ENCODE measurements at places on chromosomes 6 and 20. TPM values are rescaled to one million over a fixed set of nuclear protein-coding genes. Genes with fewer than 3 reads are reported as not detected.

RSPO4 gene
- total RNA-seq: 1.0 TPM

CDH22 gene
- total RNA-seq: 0.28 TPM

BPI gene
- total RNA-seq: not detected

CASP8AP2 gene
- total RNA-seq: 59.0 TPM

ASIP gene
- total RNA-seq: not detected

ZC2HC1B gene
- total RNA-seq: not detected

RIPOR3 gene
- 1.2 TPM for total RNA-seq

TP53TG5 gene
- not detected for total RNA-seq

IP6K3 gene
- total RNA-seq: 2.9 TPM

DNA sequence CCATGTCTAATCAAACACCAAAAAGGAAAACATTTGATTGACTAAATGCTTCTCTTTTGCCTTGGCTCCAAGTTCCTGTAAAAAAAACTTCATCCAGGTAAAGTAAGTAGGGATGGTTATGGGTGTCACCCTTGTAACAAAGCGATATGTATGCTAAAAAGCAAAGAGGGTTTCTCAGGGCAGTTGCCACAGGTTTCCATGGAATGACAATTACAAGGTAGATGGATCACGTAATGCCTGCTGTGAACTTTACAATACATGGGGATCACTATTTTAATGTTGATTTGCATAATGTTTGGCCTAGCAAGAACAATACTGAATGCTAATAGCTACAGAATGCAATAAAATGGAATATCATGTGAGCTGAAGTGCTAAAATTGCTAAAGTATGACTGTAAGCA, 2.9 kb upstream of the BMP2 start:
- no peak overlapping the region for H3K4me3 ChIP-seq
- H3K4me1 ChIP-seq: peaks cover 11% of the 10 kb centered on the region
- peaks cover 25% of the 10 kb centered on the region for H3K27me3 ChIP-seq
- no peak overlapping the region for H3K27ac ChIP-seq
- no peak for DNase-seq

DNA sequence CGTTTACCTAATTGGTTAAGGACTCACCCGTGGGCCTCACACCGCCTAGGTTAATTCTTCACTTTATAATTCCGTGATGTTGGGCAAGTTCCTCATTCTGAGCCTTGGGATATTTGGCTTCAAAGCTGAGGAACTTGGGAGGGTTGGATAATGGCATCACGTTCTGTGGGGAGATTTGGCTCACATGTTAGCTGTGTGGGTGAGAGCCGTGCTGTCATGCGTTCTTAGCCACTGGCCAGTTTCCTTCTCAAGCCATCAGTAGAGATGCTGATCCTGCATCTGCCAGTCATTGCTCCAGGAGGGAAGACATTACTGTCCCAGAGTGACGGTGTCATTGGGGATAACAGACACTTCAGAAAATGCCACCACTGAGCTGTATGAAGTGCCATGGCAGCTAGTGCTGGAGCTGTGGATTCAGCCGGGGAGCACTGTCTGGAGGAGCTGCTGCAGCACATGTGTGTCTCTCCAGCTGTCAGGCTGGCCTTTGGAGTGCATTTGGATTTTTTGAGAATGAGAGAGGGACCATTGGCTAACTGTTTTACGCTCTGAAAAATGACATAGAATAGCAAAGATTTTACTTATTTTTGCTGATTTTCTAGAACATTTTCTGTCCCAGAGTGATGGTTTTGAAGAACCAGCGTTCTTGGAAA, 16.5 kb downstream of the IGF2R start:
- H3K27me3 ChIP-seq: no peaks in the 10 kb centered on the region
- no peak overlapping the region for H3K27ac ChIP-seq
- no peak for DNase-seq
- H3K36me3 ChIP-seq: no peaks in the 10 kb centered on the region
- no peaks in the 10 kb centered on the region for H3K4me1 ChIP-seq

DNA sequence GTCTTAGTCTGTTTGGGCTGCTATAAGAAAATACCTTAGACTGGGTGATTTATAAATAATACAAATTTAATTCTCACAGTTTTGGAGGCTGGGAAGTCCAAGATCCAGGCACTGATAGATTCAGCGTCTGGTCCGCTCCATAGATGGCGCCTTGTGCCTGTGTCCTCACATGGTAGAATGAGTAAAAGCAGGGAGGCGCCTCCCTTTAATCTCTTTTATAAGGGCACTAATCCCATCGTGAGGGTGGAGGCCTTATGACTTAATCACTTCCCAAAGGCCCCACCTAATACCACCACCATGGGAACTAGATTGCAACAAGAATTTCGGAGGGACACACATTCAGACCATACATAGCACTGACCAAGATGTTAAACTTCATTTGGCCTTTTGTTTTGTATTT, 91.2 kb upstream of the TMEM181 start:
- peaks cover 28% of the 10 kb centered on the region for H3K4me1 ChIP-seq
- no peaks in the 10 kb centered on the region for H3K27me3 ChIP-seq
- H3K27ac ChIP-seq: no peak overlapping the region

GRCh38 chr20:13105039-13105438, 96.3 kb downstream of the SPTLC3 start:
- H3K4me1 ChIP-seq: peaks cover 11% of the 10 kb centered on the region
- H3K36me3 ChIP-seq: no peaks in the 10 kb centered on the region
- H3K27me3 ChIP-seq: no peaks in the 10 kb centered on the region
- DNase-seq: peak; percentile 26
- H3K4me3 ChIP-seq: no peak overlapping the region

- no peaks in the 10 kb centered on the region for H3K27me3 ChIP-seq
- no peaks in the 10 kb centered on the region for H3K36me3 ChIP-seq
- H3K27ac ChIP-seq: no peak overlapping the region
- DNase-seq: no peak
- H3K4me1 ChIP-seq: no peaks in the 10 kb centered on the region
Observed at GRCh38 chr20:17849901-17850683, 118.5 kb downstream of the SNX5 start.

- H3K27ac ChIP-seq: no peak overlapping the region
- no peak for DNase-seq
- no peaks in the 10 kb centered on the region for H3K4me1 ChIP-seq
- H3K27me3 ChIP-seq: peaks cover 25% of the 10 kb centered on the region
Observed at GRCh38 chr6:18392346-18392877, 5.3 kb downstream of the RNF144B start.

DNA sequence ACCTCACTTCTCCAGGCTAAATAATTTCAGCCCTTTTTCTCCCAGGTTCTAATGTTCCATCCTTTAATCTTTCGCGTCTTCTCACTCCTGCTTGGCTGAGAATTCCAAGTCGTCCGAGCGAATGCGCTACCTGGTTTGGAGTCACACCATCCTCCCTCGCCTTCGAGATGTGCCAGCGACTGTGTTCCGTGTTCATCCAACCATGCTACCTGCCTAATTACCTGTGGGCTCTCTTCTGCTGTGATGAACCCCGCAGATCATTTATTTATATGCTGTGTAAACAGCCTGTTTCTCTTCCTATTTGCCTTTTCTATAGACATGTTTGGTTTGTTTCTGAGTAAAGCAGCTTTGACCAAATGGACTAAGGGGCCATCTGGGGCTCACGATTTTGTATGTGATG, 83.5 kb upstream of the TMEM181 start:
- peaks cover 3% of the 10 kb centered on the region for H3K36me3 ChIP-seq
- peaks cover 14% of the 10 kb centered on the region for H3K4me1 ChIP-seq
- H3K4me3 ChIP-seq: no peak overlapping the region
- DNase-seq: no peak
- no peak overlapping the region for H3K27ac ChIP-seq
- no peaks in the 10 kb centered on the region for H3K27me3 ChIP-seq

- no peaks in the 10 kb centered on the region for H3K27me3 ChIP-seq
- H3K36me3 ChIP-seq: no peaks in the 10 kb centered on the region
- peak; percentile 65 for DNase-seq
- no peak overlapping the region for H3K27ac ChIP-seq
- peaks cover 51% of the 10 kb centered on the region for H3K4me1 ChIP-seq
Observed at GRCh38 chr6:38188677-38189335, 369.3 kb downstream of the ZFAND3 start.

GRCh38 chr6:320351-321157, 28.3 kb downstream of the DUSP22 start:
- DNase-seq: no peak
- no peaks in the 10 kb centered on the region for H3K27me3 ChIP-seq
- H3K4me1 ChIP-seq: no peaks in the 10 kb centered on the region
- H3K27ac ChIP-seq: no peak overlapping the region

- H3K27me3 ChIP-seq: no peaks in the 10 kb centered on the region
- no peak overlapping the region for H3K27ac ChIP-seq
- H3K36me3 ChIP-seq: no peaks in the 10 kb centered on the region
- DNase-seq: no peak
Observed at GRCh38 chr6:118889163-118889562, 4.8 kb upstream of the ASF1A start.

DNA sequence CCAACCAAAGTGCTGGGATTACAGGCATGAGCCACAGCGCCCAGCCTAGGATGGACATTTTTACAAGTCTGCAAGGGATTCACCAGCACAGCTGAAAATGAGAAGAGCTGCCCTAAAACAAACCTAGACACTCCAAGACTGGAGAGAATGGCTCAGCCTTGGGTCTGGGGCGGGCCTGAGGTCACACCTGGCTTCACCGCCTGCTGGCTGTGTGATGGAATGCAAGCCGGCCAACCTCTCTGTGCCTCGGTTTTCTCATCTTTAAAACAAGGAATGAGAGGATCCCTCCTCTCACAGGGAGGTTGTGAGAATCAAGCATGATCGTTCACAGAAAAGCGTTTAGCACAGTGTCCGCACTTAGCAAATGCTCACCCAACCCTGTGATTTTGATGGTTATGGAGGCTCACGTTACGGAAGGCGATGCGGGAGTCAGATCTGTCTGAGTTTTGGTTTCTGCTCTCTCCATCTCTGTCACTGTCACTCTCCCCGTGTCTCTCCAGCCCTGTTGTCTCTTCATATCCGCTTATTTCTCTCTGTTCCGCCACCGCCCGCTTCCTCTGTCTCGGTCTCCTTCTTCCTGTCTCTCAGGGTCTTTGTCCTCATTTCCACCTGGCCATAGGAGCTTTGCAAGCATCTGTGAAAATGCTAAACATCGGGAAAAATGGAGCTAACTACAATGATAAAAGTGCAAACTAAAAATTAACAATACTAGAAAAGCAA, 47.6 kb downstream of the CEBPB start:
- H3K4me1 ChIP-seq: no peaks in the 10 kb centered on the region
- H3K27me3 ChIP-seq: no peaks in the 10 kb centered on the region
- no peak overlapping the region for H3K27ac ChIP-seq
- H3K4me3 ChIP-seq: no peak overlapping the region

DNA sequence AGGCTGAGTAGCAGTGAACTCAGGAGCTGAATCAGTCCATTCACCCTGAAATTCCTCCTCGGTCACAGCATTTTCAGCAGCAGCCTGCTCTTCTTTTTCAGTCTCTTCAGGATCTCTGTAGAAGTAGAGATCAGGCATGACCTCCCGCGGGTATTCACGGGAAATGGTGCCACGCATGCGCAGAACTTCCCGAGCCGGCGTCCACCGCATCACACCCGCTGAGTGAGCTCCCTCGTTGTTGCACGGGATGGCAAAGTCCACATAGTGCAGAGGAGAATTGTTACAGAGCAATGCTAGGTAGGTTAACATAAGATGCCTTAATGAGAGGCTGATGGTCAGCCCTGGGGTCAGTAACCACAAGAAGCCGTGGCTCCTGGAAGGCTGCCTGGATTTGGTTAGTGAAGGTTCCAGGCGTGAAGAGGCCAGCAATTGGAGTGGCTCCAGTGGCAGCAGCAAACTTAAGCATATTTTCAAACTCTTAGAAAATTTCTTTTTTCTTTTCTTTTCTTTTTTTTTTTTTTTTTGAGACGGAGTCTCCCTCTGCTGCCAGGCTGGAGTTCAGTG, 113.5 kb upstream of the HDAC2 start:
- no peak overlapping the region for H3K27ac ChIP-seq
- H3K4me3 ChIP-seq: no peak overlapping the region
- peaks cover 3% of the 10 kb centered on the region for H3K4me1 ChIP-seq
- H3K27me3 ChIP-seq: no peaks in the 10 kb centered on the region
- H3K36me3 ChIP-seq: no peaks in the 10 kb centered on the region
- DNase-seq: no peak

DNA sequence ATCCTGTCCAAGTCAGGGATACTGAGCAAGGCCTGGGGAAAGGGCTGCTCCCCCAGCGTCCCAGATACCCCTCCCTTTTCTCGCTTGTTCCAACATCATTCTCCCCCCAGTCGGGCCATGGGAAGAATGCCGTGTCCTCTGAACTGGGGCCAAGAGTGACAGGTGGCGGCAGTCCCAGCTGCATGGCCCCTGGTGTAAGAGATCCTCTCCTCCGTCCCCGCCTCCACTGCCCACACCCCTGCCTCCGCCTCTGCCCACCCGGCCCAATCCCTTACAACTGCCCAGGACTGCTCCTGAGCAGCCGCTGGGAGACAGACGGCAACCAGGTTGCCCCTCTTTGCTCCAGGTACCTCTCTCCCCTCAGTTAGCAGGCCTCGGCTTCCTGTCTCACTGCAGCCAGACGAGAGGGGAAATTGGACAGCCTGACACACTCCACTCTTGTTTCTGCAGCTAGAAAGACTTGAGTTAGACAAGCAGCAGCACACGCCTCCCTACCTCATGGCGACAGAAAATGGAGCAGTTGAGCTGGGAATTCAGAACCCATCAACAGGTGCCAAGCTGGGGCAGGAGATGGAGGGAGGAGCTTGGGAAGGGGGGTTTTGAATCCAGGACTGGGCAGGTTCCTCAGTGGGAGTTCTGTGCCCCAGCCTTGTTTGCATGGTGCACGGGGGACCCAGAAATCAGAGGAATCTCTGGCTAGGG, at the start of gene MYLK2:
Gene MYLK2, plus strand, starts transcription at position 274 of the 702 bp plus-strand sequence. Its CDS starts 225 bp downstream, at position 499.
- H3K4me3 ChIP-seq: no peak within 1 kb of the TSS
- no peaks in the 10 kb centered on the region for H3K27me3 ChIP-seq
- no peak within 1 kb of the TSS for H3K27ac ChIP-seq
- peaks cover 6% of the 10 kb centered on the region for H3K4me1 ChIP-seq
- H3K36me3 ChIP-seq: no peaks in the 10 kb centered on the region
- no peak for DNase-seq

GRCh38 chr6:137498481-137499190, 4.4 kb upstream of the OLIG3 start:
- peak overlapping the region; percentile 27 for H3K4me3 ChIP-seq
- H3K27me3 ChIP-seq: peaks cover 100% of the 10 kb centered on the region
- no peak overlapping the region for H3K27ac ChIP-seq

- H3K4me3 ChIP-seq: no peak overlapping the region
- H3K27me3 ChIP-seq: no peaks in the 10 kb centered on the region
- peak overlapping the region; percentile 44 for H3K27ac ChIP-seq
- H3K4me1 ChIP-seq: peaks cover 40% of the 10 kb centered on the region
- DNase-seq: peak; percentile 44
Observed at GRCh38 chr6:38273325-38273724, 366.4 kb downstream of the BTBD9 start.

GRCh38 chr20:1185790-1186334, 1.1 kb upstream of the TMEM74B start:
- H3K4me1 ChIP-seq: peaks cover 5% of the 10 kb centered on the region
- DNase-seq: peak; percentile 83
- no peak overlapping the region for H3K27ac ChIP-seq
- peak overlapping the region; percentile 75 for H3K4me3 ChIP-seq
- H3K36me3 ChIP-seq: no peaks in the 10 kb centered on the region
